Stimulated activated CD8-positive, alpha-beta memory T cell treated with anti-CD3 and anti-CD28 coated beads, Interleukin-15, amount 100 ng/mL, for 24 hours (primary cell): ENCODE measurements at places on chromosomes 5 and 9.

DNA sequence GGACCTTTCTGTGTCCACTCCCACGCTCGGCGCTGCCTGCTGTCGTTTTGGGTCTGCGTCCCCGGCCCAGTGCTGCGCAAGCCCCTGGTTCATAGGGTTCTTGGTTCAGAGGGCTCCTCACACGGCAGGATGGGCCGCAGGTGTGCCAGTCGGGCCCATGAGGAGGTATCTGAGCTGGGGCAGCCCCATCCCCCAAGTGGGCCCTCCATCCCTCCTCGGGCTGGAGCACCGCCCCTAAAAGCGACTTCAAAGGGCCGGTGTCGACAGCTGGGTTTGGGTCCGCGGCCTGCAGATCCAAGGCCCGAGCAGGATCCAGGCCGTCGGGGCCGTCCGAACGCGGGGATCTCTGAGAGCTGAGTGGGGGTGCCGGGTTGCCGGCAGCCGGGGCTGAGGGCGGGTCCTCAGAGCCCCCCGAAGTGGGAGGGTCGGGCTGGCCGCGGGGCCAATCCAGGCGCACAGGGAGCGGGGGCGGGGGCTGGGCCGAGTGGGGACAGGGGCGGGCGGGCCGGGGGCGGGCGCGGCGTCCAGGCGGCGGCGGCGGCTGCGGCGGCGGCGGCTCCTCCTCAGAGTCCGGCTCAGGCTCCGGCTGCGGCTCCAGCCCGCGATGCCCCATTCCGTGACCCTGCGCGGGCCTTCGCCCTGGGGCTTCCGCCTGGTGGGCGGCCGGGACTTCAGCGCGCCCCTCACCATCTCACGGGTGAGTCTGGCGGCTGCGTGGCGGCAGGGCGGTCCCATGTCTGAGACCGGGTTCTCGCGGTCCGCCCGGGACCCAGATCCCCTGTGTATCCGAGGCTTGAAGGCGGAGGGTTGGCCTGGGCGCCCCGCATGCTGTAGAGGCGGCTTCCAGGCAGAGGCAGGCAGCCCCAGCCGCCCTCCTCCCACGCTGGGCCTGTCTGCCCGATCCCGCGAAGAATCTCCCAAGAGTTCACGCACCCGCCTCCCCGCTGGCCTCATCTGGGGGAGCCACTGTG is at the start of gene PDLIM4:
Gene PDLIM4 (plus strand): TSS at position 566 of the 971 bp plus-strand sequence. CDS start 39 bp downstream, at position 605.
- DNase-seq, result no peak

- no peak for DNase-seq
Measured at GRCh38 chr5:42360056-42360455, 63.2 kb upstream of the GHR start.

- no peak for DNase-seq
Measured at GRCh38 chr5:79845448-79846197, 145.4 kb downstream of the MTX3 start.

GRCh38 chr9:82988488-82988887 is 74.5 kb downstream of the RASEF start:
- no peak for DNase-seq

- no peak for DNase-seq
Measured at GRCh38 chr5:59845730-59846129, 47.8 kb downstream of the PDE4D start.

DNA sequence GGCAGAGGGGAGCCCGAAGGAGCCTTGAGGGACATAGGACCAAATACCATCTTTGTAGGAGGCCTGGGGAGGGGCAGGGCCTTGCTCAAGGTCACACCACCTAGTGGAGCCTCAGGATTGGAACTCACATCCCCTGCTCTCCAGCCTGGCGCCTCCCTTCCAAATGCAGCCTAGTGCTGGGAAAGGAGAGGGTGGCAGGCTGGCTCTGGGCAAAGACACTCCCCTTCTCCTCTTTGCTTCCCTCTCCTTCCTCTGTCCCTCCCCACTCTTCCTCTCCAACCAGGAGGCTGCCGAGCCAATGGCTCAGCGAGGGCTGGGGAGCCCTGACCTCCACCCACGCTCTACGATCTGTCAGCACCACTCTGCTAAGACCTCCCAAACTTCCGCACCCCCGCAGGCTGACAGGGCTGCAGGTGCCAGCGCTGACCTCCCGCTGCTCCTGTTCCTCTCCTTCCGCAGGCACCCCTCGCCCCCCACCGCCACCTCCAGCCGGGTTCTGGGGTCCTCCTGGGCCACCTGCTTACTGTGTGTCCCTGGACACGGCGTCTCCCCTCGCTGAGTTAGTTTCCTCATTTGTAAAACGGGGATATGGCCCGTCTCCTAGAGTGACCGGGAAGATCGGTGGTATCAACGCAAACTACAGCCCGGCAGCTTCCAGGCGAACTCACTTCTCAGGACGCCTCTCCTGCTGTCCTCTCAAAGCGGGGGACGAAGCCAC is 52.9 kb downstream of the C9orf50 start:
- DNase-seq, result no peak

GRCh38 chr9:26744191-26744965 is 148.2 kb downstream of the CAAP1 start:
- no peak for DNase-seq

DNA sequence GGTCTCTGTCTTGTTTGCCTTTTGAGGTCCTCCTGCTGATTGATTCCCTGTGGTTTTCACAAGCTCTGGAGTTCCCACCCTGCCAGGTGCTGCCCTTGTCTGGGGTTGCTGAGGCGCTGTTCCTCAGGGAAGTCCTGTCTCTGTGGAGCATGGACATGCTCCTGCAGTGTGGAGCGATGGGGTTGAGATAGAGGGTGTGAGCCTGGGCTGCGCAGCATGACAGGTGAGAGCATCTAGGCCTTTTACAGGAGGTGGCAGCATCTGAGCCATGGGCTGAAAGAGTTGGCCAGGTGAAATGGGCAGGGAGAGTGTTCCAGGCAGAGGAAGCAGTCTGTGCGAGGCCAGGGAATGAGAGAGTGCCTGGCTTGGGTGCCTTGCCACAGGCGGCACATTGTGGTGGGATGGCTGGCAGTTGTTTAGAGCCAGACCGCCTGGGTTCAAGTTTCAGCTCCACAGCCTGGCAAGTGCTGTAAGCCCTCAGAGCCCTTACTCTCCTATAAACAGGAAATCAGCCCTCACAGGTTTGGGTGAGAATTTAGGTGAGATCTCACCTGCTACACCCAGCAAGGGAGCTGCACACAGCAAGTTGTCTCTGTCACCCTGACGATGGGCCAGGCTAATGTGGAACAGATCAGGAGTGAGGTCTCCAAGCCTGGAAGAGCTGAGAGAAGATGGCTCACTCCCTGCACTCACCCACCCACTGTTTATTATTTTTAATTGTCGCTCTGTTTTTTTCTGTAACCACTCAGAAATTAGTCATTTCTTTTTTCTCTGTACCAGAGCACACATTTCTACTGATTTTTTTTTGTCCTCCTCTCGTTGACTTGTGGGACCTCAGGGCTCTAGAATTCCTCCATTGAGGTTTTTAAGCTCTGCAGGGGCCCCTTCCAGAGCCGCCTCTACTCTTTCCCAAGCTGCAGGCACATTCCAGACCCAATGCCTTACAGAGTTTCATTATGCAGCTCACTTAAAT is 19.6 kb downstream of the TCOF1 start:
- no peak for DNase-seq

DNA sequence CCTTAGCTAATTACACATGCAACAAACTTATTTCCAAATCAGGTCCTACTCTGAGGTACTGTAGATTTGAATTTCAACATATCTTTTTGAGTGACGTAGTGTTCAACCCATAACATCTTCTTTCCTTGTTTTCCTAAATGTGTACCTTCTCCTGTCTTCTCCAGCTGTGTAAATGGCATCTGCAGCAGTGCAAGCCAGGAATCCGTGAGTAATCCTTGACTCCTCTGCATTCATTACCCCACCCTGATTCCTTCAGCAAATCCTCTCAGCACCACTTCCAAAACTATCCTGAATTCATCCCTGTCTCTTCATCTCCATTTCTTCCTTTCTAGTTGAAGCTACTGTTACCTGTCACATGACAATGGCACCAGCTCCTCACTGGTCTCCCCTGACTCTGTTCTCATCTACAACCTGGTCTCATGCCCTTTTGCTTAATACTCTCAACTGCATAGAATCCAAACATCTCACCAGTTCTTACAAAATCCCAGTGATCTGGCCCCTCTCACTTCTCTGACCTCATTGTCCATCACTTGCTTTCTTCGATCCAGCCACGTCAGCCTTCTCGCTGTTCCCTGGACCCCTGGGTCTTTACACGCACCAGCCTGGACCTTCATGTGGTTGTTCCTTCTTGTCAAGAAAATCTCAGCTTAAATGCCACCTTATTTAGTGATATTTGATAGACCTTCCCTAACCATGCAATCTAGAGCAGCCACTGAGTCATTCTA is 14.6 kb upstream of the TRAF1 start:
- no peak for DNase-seq

GRCh38 chr9:419571-420171 is 205.0 kb downstream of the DOCK8 start:
- no peak for DNase-seq

DNA sequence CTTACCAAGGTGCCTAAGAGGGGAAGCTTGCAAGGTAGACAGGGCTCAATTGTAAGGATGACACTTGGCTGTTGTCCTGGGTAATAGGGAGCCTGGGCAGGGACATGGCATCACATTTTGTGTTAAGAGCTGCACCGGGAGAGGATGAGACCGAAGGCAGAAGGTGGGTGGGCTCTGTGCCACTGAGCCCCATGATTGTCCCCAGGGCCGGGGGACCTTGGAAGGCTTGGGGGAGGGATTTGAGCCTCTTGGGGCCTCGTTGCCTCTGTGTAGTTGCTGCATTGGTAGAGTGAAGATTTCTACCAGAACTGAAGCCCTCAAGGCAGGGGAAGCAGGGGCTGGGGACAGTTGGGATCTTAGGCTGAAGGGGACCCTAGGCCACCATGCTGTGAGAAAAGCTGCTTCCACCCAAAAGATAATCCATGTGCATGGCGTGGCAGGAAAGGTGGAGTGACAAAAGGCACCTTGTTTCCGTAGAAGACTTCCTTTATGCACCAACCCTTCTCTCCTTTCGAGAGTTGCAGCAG is 11.9 kb downstream of the FGF18 start:
- DNase-seq, result no peak

- DNase-seq, result no peak
Measured at GRCh38 chr9:35489313-35490154, at the start of gene RUSC2. Gene RUSC2, plus strand, starts transcription at chr9:35490111. Its CDS starts 56,411 bp downstream, at chr9:35546522.

- DNase-seq, result no peak
Measured at GRCh38 chr9:91138760-91139159, 223.0 kb downstream of the AUH start.

GRCh38 chr5:154849791-154850201 is 607 bp downstream of the FAXDC2 start:
- no peak for DNase-seq
